ENCODE measurements at places on chromosomes 12 and 14.

DNA sequence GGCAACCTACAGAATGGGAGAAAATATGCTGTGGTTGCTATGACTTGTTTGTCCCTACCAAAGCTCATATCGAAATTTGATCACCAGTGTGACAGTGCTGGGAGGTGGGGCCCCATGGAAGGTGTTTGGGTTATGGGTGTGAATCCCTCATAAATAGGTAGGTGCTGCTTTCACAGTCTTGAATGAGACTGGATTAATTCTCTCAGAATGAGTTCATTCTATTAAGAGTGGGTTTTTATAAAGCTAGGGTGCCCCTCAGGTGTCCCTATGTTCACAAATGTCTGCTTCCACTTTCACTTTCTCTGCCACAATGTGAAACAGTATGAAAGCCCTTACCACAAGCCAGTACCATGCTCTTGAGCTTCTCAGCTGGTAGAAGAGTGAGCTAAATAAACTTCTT, 133.5 kb downstream of the CPNE8 start:
- peak; percentile 34 for DNase-seq

- no peak for DNase-seq
These were observed 60.8 kb downstream of the NDUFA12 start for GRCh38 chr12:94942663-94943062.

GRCh38 chr12:26636710-26637328, 196.2 kb downstream of the ITPR2 start:
- DNase-seq = no peak

- DNase-seq = no peak
These were observed 909.1 kb downstream of the TRHDE start for GRCh38 chr12:73181244-73181643.

DNA sequence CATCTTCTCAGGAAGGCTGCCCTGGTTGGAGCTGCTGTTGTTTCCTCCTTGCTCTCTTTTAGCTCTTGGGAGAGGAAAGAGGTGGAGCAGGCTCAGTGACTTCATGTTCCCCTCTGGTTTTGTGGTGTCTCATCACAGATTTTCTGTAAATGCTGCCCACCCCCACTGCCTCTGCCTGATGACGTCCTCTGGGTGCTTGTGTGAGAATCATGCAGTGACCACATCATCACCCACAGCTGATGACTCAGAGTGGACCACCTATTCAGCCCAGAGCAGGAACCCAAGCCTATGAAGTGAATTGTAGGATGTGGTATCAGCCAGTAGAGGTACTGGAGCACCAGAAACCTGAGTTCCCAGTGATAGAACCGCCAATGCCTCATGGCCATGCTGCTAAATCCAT, at the start of gene GZMB:
TSS of gene GZMB (minus strand) at position 33 of the 400 bp plus-strand sequence. CDS start at position 3, 30 bp downstream.
- DNase-seq = peak; percentile 75

GRCh38 chr12:108516511-108517275, 1.6 kb downstream of the FICD start:
- no peak for DNase-seq

DNA sequence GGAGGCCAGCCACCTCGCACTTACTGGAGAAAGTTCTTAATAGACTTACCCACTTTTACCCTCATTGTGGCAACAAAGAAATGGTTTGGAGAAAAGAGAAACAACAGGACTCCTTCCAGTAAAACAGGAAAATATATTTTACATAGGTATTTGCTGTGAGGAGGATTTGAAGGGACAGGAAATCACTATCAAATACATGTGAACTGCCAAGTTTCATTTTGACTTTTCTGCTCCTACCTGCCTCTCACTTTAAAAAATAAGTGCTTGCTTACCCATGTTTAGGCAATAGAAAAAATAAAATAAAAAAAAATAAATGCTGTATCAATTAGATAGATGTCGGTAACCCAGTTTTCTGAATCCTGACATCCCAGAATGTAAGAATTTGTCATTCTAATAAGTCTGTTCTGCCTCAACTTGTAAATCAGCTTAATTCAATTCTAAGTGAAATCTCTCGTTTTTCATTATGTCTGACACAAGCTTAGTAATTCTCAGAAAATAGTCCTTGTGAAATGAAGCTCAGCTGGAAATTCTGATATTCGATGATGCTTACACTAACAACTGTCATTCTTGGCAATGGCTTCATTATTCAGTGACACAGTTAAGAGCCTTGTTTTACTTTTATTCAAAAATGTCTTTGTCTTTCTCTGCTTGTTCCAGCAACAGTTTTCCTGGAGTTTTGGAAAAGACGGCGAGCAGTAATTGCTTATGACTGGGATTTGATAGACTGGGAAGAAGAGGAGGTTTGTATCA, 131.3 kb downstream of the SLC5A8 start:
- DNase-seq = no peak

GRCh38 chr14:79724934-79725717, 486.2 kb downstream of the DIO2 start:
- no peak for DNase-seq

DNA sequence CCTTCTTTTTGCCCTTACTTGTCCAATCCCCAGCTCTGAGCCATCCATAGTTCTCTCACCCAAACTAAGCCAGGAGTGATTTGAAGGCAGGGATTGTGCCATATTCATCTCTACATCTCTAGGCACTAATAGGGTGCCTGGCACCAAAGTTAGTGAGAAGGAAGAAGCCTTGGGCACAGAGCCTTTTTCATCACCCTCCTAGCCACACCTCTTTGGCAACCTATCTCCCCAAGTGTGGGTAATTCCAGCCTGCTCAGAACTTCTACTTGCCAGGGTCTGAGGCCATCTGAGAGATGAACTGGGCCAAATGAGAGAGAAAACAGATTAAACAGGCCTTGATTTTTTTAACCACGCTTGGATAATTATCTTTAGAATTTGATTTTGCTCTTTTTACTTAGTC, 61.3 kb downstream of the PHLDA1 start:
- DNase-seq = no peak

DNA sequence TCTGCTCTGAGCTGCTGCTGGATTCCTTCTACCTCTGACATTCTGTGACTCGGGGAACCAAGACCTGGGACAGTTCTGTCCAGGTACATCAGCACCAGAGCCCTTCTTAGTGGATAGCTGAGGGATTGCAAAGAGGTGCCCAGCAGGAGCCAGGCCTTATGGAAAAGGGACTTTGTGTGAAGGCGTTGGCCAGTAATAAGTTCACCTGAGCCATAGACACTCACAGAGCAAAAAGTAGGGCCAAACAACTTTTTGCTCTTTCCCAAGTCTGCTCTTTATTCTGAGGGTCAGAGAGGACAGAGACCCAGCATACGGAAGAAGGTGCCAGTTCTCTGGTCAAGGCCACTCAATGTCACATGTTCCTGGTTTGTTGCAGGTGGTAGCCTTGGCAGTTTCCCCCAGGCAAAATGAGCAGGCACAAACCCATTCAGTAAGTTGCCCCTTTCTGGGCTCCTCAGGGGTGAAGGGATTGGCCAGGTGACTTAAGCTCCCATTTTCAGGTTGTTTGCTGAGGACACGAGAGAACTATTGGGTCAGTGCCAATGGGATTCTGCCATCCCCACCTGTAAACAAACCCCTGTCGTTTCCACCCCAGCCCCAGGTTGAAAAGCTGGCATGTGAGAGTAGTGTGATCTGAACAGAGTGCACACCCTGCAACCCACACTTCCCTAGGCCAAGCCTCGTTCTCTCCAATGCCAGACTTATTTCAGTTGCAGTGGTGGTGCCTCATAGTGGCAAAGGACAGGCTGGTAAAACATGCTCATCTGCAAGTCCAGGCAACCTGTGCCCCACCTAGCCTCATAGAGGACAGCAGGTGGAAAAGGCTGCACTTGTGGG, 150.3 kb downstream of the SMOC1 start:
- no peak for DNase-seq

DNA sequence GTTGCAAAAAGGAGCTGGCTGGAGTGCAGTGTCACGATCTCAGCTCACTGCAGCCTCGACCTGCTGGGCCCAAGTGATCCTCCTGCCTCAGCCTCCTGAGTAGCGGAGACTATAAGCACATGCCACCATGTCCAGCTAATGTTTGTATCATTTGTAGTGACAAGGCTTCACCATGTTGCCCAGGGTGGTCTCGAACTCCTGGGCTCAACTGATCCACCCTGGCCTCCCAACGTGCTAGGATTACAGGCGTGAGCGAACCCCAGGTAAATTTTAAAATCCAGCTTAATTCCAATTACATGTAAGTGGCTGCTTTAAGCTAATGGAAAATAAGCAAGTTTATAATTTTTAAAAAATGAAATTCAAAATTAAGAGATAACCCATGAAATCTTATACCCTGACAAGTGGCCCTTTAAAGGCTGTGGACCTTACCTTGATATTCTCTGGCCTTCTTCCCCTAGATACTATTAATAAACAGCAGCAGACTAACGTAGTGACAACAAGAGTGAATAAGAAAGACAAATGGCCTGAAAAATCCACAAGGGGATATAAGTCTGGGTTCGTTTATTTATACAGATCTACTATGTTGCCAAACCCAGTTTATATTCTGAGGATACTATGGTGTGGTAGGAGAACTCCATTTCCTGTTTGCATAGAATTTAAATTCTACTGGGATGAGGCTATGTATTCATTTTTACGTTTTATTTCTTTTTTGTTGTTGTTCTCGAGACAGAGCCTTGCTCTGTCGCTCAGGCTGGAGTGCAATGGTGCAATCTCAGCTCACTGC, 25.6 kb upstream of the SLC2A3 start:
- DNase-seq = no peak

DNA sequence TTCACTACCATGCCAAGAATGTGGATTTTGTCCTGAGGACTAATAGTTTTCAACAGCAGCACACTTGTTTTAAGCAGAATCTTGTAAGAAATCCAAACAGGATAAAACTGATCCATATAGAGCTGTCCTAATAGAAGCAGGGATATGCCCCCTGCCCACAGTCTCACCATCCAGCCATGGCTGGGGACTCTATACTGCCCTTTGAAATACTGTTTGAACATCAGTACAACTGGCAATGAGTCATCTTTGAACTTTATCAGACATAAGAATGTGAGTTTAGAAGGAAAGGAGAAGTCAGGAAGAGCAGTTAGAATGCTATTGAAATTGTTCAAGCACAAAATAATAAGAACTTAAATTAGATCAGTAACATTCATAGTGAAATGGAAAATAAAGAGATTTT, 3.8 kb upstream of the C12orf42 start:
- DNase-seq = no peak

- no peak for DNase-seq
These were observed 100.9 kb upstream of the AEBP2 start for GRCh38 chr12:19338405-19338804.

- DNase-seq = no peak
These were observed 4.1 kb upstream of the SLC7A7 start for GRCh38 chr14:22819151-22819988.

- DNase-seq = peak; percentile 72
These were observed 42.6 kb upstream of the FOXJ2 start for GRCh38 chr12:7989827-7990491.

DNA sequence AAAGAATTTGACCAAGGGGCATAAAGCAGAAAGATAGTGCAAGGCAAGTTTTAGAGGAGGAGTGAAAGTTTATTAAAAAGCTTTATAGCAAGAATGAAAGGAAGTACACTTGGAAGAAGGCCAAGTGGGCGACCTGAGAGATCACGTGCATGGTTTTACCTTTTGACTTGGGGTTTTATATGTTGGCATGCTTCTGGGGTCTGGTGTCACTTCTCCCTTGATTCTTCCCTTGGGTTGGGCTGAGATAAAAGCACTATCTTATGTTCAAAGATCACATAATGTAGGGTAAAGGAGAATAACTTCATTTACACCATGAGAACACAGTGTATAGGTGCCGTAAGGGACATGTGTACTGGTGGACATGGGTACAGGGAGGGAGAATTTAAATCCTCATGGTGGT, 17.7 kb upstream of the TMEM30B start:
- no peak for DNase-seq

GRCh38 chr14:29461506-29461905, 466.1 kb downstream of the PRKD1 start:
- no peak for DNase-seq

GRCh38 chr14:32426028-32426427, 96.9 kb downstream of the AKAP6 start:
- DNase-seq = no peak

GRCh38 chr12:16730772-16731171, 124.8 kb upstream of the LMO3 start:
- no peak for DNase-seq

GRCh38 chr14:53532853-53533252, 379.7 kb upstream of the DDHD1 start:
- no peak for DNase-seq

- DNase-seq = no peak
These were observed 143.7 kb downstream of the AKAP6 start for GRCh38 chr14:32472512-32473463.

DNA sequence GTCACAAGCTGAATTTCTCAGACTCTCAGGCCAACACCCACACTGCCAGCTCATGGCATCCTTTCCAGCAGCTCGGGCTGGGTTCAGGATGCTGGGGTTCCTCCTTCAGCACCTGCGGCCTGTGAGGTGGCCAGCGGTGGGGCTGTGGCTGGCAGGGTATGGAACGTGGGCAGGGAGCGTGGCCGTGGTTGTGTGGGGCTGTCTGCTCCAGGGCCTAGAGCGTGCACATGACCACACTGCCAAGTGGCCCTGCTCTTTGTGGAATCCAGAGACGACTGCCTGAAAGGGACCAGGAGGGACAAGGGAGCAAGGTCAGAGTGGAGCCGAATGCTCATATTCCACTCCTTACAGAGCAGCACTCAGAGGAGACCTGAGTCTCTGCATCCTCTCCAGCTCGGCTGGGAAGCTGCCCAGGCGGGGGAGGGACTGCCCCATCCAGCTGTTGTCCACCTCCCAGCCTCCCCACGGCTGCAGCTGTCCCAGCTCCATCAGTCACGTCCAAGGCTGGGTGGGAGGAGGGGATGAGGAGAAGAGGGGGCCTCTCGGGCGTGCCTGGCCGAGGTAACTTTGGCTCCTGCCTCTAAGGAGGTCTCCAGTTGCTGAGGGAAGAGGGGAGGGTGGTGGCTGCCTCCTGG, 71.3 kb downstream of the TSPAN9 start:
- DNase-seq = no peak

- DNase-seq = no peak
These were observed 7.0 kb downstream of the SERPINA1 start for GRCh38 chr14:94381149-94382030.

All from activated T-cell treated with anti-CD3 and anti-CD28 coated beads, Interleukin-2, amount 50 U/mL, for 24 hours (primary cell).